ENCODE measurements at places on chromosomes 2 and 18.

DNA sequence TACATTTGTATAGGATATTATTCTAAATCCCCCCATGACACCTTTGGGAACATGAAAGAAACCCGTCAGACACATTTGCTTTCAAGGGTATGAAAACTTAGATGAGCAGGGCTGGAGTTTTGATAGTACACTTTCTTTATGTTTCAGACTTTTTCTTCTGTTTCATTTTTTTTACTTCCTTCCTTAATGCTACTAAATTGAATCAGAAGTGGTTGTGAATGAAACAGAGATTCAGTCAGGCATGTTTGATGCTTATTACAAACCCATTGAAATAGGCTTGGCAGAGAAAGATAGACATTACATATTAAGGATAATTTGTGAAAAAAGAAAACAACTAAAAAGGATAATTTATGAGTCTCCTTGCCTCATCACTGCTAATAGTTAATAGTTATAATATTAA is 26.8 kb downstream of the SLC30A6 start:
- no peak for DNase-seq

DNA sequence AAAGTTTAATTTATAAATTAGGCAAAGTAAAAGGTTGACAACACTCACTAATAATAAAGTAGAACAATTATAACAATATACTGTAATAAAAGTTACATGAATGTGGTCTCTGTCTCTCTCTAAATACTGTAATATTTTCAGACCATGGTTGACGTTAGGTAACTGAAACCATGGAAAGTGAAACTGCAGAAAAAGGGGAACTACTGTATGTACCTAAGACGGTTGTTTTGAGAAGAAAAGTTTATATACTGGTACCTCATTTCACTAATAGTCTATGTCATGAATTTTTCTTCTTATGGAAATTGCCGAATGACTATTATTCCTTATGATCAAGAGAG is 166.7 kb upstream of the ZNF521 start:
- DNase-seq = no peak

DNA sequence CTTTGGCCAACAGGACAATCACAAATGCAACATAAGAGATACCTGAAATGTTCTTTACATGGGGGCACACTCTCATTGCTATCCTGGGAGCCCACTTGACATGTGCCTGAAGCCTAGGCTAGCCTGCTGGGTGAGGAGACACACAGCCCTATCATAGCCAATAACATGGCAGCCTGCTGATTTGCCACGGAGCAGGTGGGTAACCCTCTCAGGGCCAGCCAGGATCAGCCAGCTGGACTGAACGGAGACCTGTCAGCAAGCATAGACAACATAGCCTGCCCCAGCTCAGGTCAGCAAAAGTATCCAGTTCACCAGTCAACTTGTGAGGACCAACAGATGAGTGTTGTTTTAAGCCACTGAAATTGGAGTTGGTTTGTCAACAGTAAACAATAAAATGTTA is 566.5 kb downstream of the DCDC2C start:
- DNase-seq = no peak

DNA sequence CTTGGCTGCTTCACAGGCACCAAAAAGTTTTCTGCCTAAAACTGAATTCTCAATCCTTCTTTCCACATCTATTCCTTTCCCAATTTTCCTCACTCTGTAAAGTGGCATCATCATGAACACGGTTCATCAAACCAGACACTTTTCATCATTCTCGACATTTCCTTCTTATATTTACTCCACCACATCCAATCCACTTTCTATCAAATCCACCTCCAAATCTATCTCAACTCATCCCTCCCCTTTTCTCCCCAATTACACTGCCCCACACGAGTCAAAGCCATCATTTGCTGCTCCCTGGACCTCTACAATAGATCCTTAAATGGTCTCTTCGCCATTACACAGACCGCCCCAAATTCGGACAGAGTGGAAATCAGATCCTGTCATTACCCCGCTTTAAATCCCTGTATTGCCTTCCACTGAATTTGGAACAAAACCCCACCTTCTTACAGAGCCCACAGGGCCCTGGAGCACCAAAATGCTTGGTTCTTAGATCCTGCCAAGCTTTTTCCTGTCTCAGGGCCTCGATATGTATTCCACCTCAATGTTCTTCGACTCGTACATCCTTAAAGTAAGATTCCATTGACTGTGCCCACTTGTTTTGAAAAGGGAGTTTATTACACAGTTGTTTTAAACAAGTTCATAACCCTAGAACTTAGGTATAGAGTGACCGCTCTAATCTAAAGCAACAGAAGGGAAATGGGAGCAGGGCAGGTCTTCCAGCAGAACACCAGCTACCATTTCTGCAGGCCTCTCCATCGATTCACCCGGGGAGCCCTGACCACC is 856 bp downstream of the ACAA2 start:
- DNase-seq = no peak

DNA sequence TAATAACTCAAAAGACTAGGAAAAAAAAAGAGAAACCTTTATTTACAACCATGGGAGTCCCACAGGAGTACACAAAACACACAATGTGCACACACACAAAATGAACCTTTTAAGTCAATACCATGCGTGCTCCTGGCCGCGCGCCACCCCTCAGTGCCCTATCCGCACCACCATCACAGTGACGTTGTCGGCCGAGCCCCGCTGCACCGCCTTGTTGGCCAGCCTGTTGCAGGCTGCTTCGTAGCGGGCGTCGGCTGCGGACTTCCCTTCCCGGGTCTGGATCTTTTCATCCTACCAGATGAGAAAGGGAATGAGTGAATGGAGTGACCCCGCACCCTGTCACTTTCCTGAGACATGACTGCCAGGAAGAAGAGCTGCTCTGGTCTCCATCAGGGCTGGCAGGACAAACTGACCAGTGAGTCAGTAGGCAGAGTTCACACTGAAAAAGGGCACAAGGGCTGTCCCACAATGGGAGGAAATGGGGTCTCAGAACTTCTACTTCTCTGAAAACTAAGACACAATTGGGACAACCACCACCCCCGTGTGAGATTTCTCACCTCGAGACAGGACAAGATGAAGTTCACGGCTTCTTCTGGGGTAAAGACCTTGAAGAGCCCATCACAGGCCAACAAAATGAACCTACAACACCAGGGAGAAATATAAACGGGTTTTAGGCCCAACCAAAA is 11.8 kb downstream of the ERFE start:
- DNase-seq = no peak

DNA sequence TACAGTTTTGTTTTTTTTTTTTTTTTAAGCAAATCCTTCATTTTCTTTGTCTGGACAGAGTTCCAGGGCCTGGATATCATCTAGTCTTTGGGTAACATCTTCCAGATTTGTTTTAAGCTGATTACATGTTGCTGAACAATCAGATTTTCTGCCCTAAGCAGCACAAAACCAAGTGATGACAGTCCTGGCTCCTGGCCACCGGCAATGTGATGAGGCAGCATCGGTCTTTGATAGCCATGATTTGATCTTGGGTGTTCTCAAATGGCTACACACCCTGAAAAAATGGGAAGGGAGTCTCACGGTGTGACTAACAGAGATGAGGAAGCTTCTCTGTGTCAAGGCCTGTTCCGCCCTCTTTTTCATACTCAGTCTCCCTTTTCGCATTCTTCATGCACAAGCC is 708.6 kb upstream of the ZEB2 start:
- no peak for DNase-seq

DNA sequence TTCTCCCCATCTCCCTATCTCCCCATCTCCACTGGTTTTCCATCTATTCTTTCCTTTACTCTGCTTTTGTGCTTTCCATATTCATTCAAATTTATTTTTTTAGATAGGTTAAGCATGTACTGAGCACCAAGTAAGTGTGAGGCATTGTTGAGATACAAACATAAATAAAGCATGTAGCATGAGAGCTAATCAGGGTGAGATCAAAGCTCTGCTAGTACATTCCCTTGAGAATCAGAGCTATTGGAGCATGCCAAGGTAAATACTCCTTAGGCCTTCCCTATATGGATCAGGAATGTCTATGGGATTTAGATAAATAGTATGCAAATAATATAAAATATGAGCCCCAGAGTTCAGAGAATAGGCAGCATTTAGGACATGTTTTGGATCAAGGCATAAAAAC is 25.3 kb downstream of the BABAM2 start:
- DNase-seq = no peak

- no peak for DNase-seq
These were observed 15.3 kb downstream of the NMUR1 start for GRCh38 chr2:231514951-231515297.

GRCh38 chr2:172558372-172558771 is 2.5 kb downstream of the PDK1 start:
- no peak for DNase-seq

GRCh38 chr2:76180676-76181075 is 470.0 kb upstream of the GCFC2 start:
- no peak for DNase-seq

DNA sequence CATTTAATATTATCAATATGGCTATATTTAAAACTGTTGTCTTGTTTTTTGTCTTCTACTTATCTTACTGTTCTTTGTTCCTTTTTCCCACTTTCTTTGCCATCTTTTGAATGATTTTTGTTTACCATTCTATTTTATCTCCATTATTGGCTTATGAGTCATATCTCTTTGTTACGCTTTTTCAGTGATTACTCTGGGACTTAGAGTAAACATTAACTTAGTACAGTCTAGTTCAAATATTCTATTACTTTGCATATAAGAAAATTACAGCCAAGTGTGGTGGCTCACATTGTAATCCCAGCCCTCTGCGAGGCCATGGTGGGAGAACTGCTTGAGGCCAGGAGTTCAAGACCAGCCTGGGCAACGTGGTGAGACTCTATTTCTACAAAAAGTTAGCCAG is 26.1 kb downstream of the ADCY3 start:
- DNase-seq = no peak

GRCh38 chr2:106839849-106840595 is 45.9 kb downstream of the ST6GAL2 start:
- no peak for DNase-seq

GRCh38 chr2:222430071-222430470 is 5.7 kb downstream of the SGPP2 start:
- no peak for DNase-seq

GRCh38 chr18:34097312-34097711 is 127.4 kb downstream of the NOL4 start:
- no peak for DNase-seq

DNA sequence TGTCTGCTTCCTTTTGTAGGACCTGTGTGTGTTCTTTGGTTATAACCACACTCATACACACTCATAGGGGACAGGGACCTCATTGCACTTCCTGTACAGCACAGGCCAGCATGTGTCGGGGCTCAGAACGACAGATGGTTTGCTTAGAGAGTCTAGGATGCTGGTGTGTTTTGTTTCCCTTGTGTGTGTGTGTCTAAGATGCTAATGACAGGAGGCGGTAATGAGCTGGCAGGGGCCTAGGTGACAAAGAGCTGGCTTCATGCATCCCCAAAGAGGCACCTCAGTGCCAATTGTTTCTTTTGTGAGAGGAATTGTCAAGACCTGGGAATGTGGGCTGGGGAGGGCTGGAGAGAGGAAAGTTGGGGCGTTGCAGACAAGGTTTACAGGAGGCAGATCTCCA is 66.6 kb downstream of the CELF4 start:
- no peak for DNase-seq

DNA sequence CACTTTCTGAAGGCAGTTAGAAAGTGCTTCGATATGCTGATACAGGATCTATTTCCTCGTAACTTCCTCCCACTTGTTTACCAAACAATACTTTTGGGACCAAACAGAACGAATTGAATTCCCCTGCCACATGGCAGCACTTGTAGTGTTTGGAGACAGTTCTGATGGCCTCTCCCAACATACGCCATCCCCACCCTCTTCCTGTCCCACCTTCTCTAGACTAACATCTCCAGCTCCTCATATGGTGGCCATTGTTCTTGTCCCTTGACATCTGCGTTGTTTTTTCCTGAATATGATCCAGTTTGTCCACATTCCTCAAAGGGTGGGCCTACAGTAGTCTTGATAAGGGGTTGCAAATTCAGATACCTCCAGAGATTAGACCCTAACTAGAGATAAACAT is 53.4 kb upstream of the ANKRD44 start:
- DNase-seq = no peak

GRCh38 chr2:55371376-55371775 is 48.3 kb downstream of the CCDC88A start:
- no peak for DNase-seq

DNA sequence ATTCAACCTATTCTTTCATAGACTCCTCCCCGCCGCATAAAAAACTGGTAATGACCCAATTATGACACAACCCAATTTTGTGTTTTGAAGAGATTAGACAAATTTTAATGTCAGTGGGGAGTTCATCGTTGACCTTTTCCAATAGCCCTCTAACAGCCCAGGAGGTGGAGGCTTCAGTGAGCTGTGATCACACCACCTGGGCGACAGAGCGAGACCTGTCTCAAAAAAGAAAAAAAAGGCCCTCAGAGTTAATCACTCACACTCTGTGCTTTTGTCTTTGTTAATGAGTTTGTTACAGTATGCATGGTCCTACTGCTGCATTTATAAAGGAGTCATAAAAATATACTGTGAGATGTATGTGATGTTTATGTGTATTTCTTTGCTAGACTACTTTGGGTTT is 510.6 kb downstream of the CPS1 start:
- DNase-seq = no peak

- no peak for DNase-seq
These were observed 36.2 kb downstream of the EFEMP1 start for GRCh38 chr2:55887351-55887750.

- DNase-seq = no peak
These were observed 383.7 kb downstream of the SOCS6 start for GRCh38 chr18:70672581-70672980.

DNA sequence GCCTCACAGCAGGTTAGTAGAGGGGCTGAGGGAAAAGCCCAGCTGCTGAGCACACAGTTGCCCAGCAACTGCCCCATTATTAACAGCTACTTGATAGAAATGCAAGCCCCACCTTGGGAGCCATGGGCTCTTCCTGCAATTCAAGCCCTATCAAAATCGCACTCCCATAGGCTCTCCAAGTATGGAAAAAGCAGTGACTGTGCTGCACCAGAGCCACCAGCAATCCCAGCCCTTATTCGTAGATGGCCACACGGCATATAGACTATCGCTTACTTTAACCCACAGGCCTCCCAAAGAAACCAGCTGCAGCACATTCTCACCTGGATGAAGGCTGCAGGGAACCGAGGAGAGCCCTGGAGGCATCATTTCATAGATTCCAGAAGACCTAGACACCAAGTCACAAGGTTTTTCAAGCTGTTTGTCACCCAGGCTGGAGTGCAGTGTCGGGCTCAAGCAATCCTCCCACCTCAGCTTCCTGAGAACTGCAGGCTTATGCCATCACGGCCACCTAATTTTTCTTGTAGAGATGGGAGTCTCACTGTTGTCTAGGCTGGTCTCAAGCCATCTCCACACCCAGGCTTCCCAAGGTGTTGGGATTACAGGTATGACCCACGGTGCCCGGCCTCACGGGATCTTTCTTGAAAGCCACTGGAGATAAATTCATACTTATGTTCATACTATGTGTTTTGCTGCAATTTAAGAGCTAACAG is 11.3 kb downstream of the NCL start:
- no peak for DNase-seq

- no peak for DNase-seq
These were observed 257.8 kb upstream of the STON1 start for GRCh38 chr2:48272199-48272598.

Data from stimulated activated effector memory CD8-positive, alpha-beta T cell treated with anti-CD3 and anti-CD28 coated beads, Interleukin-12 subunit alpha, Interleukin-12 subunit beta, amount 100 ng/mL, for 72 hours (primary cell).